Small intestine (tissue), 16 donors: ENCODE measurements at places on chromosomes 13 and 19. TPM values are rescaled to one million over a fixed set of nuclear protein-coding genes. Genes with fewer than 3 reads are reported as not detected.

The SIGLEC5 gene
- not detected for polyA plus RNA-seq

The MYBPC2 gene
- polyA plus RNA-seq: 0.27 TPM

The TPTE2 gene
- 0.03 TPM for polyA plus RNA-seq

The ZNF329 gene
- 1.1 TPM for polyA plus RNA-seq

The ZNF541 gene
- polyA plus RNA-seq: 0.10 TPM

The NPHS1 gene
- polyA plus RNA-seq: 0.52 TPM

The CBARP gene
- not detected for polyA plus RNA-seq

The ODAD3 gene
- polyA plus RNA-seq: 0.30 TPM

The IGFL1 gene
- not detected for polyA plus RNA-seq

The VSTM2B gene
- 6.9 TPM for polyA plus RNA-seq

The CYP4F8 gene
- not detected for polyA plus RNA-seq

The REEP6 gene
- 363 TPM for polyA plus RNA-seq

The NANOS3 gene
- not detected for polyA plus RNA-seq

The ANKLE1 gene
- polyA plus RNA-seq: 0.15 TPM

The ABCC4 gene
- polyA plus RNA-seq: 1.4 TPM

The CGB5 gene
- polyA plus RNA-seq: not detected

The KLK11 gene
- polyA plus RNA-seq: 0.79 TPM

The ITM2B gene
- polyA plus RNA-seq: 437 TPM

The IGFL3 gene
- polyA plus RNA-seq: not detected

The SLC1A6 gene
- 0.06 TPM for polyA plus RNA-seq

The ANGPTL8 gene
- not detected for polyA plus RNA-seq

The AXL gene
- 2.2 TPM for polyA plus RNA-seq

The ZNF728 gene
- polyA plus RNA-seq: not detected

The PSG2 gene
- polyA plus RNA-seq: not detected

The KLK3 gene
- polyA plus RNA-seq: 1.1 TPM

The TMEM238 gene
- 1.6 TPM for polyA plus RNA-seq
